Stimulated activated CD4-positive, alpha-beta T cell treated with anti-CD3 and anti-CD28 coated beads, TNF-alpha, amount 100 ng/mL, for 4 hours (primary cell): ENCODE measurements at places on chromosomes 12 and 14.

- no peak for DNase-seq
Measured at GRCh38 chr12:45688183-45688582, 41.3 kb upstream of the ARID2 start.

DNA sequence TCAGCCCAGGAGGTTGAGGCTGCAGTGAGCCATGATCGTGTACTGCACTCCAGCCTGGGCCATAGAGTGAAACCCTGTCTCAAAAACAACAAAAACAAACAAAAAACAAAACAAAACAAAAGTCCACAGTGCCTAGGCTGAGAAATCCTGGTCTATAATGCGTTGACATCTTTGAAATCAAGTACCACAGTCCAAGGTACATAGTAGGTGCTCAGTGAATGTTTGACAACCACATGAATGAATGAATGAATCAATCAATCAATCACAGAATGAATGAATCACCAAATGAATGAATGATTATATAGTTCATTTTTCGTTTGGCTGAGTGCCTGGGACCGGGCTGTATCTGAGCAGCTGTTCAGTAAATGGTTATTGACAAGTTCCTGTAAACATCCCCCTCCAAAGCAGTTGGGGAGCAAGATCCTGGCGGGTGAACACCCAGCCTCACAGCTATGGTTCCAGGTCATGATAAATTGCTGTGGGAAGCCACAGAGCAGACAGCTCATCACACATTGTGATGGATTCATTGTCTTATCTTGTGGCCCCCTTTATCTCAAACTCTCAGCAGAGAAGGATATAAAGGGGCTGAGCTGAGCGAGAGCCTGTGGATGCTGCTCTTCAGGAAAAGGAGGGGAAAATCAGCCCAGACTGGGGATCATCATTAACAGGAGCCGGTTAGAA, 30.4 kb upstream of the IFT81 start:
- no peak for DNase-seq

GRCh38 chr14:63426838-63427352, 108.2 kb upstream of the GPHB5 start:
- no peak for DNase-seq

DNA sequence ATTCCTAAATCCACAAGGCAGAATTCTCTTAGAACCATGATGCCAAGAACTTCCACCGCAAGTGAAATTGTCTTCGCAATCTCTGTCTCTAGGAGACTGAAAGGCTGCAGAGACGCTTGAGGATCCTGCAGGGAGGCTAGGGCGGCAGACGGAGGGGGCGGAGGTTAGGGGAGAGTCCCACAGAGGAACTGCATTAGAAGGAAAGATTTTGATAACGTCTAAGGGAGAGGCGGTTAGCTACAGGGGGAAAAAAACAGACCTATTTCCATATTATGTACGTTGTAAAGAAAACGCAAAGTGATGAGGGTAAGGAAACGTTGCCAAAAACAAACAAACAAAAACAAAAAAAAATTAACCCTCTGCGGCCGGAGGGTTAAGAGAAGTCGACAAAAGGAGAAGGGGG, 595 bp downstream of the KLHL28 start:
- peak; percentile 21 for DNase-seq

DNA sequence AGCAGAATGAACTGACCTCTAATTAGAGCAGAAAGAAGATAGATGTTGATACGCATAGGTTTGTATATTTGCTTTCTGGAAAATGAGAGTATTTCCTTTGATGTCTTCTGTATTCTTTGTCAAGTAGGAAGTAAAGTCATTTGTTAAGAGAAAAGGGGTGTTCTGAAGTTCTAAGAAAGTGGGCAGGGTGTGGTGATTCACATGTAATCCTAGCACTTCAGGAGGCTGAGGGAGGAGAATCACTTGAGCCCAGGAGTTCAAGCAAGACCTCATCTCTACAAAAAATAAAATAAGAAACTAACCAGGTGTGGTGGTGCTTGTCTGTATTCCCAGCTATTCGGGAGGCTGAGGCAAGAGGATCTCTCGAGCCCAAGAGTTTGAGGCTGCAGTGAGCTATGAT, 2.8 kb downstream of the RHNO1 start:
- no peak for DNase-seq

DNA sequence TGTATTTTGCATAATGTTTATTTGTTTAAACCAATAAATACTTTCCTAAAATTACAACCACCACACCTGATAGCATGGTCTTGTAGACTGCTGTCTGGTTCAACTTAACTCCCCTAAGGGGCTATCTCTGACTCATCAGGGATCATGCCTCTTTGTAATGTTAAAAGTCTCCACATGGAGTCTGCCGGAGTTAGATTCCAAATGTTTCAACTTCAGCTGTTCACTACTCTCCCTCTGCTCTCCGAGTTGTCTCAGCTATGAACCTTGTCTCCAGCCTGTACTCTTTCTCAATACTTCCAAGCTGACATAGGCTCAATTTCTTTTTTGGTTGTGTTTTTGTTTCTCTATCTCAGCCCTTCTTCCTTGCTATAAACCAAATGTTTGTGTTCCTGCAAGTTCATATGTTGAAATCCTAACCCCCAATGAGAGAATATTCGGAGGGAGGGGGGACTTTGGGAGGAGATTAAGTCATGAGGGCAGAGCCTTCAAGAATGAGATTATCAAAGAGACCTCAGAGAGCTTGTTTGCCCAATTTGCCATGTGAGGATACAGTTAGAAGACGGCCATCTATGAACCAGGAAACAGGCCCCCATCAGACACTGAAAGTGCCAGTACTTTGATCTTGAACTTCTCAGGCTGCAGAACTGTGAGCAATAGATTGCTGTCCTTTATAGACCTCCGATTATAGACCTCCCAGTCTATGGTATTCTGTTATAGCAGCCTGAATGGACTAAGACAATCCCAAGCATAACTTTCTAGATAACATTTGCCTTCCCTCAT, 858.2 kb downstream of the VRK1 start:
- no peak for DNase-seq

GRCh38 chr12:122350141-122350848, 72.2 kb downstream of the CLIP1 start:
- no peak for DNase-seq

- no peak for DNase-seq
Measured at GRCh38 chr14:38868399-38869290, 234.4 kb downstream of the SEC23A start.

- no peak for DNase-seq
Measured at GRCh38 chr12:74250891-74251290, 286.7 kb upstream of the ATXN7L3B start.

- no peak for DNase-seq
Measured at GRCh38 chr12:32423559-32423958, 24.2 kb downstream of the FGD4 start.
